Cortex of kidney (tissue), 1 donor: ENCODE measurements at places on chromosomes 16 and 17.

- DNase-seq = no peak
Observed at GRCh38 chr16:19502395-19503131, 19.3 kb downstream of the GDE1 start.

GRCh38 chr16:6068063-6068462 lies 970.5 kb upstream of the EEF2KMT start:
- no peak for DNase-seq

GRCh38 chr16:56382901-56383355 lies 42.4 kb downstream of the AMFR start:
- no peak for DNase-seq

DNA sequence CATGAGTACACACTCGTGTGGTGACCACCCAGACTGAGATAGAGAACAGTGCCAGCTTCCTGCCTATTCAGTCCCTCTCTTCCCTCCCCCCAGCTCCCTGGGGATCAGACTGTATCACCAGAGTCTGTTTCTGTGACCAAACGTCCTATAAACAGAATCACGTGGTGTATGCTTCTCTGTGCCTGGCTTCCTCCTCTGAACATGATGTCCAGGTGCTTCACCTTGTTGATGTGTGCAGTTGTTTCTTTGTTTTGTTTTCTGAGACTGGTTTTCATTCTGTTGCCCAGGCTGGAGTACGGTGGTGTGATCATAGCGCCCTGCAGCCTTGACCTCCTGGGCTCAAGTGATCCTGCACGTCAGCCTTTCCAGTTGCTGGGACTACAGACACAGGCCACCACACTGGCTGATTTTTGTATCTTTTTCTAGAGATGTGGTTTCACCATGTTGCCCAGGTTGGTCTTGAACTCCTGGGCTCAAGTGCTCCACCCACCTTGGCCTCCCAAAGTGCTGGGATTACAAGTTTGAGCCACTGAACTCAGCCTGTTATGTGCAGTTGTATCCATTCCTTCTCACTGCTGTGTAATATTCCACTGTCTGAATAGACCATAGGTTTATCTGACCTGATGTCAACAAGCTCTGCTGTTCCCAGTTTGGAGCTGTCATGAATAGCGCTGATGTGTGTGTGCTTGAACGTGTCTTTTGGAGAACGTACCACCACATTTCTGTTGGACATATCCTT lies 28.9 kb upstream of the PRM1 start:
- no peak for DNase-seq

GRCh38 chr17:68972119-68972704 lies 17.0 kb upstream of the ABCA8 start:
- no peak for DNase-seq

- no peak for DNase-seq
Observed at GRCh38 chr16:65828296-65828695, 538.2 kb upstream of the CDH5 start.

DNA sequence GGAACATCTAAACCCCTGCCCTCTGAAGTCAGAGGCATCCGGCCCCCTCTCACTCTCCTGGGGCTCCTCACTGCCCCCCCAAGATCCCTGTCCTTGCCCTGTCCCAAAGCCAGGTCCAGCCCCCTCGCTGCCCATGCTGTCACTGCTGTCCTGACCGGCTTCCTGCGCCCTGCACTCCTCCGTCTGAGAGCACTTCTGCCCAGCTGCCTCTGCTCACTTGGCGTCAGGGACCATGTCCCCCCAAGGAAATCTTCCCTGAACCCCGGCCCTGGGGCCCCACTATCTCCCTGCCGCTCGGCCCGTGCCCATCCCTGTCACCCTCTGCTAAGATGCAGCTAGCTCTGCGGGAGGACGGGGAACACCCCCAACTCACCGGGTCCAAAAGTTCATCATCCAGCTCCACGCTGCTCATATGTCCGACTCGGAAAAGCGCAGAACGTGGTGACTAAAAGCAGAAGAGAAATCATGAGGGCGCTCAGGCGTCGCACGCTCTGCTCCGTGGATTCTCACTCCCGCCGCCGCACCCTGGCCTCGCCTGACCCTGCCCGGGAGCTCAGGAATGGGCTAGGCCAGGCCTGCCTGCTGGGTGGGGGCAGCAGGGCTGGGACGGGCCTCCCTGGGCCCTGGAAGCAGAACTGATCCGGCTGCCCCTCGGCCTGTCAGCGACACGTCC lies 9.8 kb downstream of the CLCN7 start:
- DNase-seq = no peak

DNA sequence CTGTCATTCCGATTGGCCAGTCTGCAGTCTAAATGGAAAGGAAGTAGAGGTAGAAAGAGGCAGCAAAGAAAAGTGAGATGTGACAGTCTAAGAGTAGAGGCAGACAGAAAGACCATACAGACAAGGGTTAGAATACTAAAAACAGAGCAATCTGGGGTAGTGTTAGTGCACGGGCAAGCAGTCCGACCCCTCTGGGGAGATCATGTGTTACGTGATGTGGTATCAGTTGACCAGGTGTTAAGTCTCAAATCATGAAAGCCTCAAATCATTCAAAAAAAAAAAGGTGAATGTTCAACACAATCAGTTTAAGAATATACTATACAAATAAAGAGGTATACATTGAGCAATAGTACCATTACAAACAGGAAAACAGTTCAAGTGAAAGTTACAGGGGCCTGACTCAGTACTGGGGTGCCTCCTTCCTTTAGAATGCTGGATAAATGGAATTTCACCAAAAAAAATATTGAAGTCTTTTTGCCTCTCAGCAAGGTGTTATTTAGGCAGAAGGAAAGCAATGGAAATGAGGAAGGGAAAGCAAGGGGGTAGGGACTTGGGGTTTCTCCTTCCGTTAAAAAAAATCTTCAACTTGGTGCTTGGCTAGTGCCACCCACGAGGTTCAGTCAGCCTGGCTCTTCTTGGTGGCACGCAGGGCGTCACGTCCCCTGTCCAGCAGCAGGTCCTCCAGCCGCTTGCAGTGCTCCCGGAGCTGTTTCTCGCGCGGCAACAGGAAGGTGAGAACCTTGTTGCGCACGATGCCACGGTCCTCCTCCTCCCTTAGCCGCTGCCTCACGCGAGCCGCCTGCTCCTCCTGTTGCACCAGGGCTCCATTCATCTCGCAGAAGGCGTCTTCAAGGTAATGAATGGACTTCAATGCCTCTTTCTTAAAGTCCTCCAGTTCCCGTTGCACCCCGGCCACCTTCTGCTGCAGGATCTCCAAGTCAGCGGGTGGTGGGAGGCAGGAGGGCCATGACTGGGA lies 616 bp downstream of the CCDC182 start:
- DNase-seq = no peak

DNA sequence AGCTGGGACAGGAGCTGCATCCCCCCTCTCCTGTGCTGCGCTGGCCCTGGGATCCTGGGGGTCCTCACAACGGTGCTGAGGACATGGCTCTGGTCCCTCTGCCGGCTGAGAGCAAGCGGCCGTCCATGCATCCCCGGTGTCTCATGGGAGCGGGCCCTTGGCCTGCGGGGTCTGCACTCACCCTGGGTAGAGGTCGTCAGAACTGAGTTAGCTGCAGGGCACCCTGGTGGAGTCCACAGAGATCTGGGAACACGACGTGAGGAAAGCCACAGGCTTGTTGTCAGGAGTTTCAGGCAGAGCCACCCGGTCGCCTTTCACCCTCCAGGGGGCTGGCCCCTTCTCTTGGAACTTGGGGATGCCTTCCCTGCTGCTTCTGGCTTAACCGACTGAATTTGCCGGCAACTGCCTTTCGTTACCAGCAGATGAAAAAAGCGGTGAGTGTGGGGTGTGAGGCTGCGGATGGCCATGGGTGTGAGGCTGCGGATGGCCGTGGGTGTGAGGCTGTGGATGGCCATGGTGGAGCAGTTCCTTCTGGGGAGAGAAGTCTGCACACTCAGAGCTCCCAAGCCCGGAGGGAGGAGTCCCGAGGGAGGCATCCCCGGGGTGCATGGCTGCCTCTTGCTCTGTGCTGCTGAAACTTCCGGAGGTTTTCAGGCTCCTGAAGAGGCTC lies 81.7 kb downstream of the LMF1 start:
- no peak for DNase-seq

DNA sequence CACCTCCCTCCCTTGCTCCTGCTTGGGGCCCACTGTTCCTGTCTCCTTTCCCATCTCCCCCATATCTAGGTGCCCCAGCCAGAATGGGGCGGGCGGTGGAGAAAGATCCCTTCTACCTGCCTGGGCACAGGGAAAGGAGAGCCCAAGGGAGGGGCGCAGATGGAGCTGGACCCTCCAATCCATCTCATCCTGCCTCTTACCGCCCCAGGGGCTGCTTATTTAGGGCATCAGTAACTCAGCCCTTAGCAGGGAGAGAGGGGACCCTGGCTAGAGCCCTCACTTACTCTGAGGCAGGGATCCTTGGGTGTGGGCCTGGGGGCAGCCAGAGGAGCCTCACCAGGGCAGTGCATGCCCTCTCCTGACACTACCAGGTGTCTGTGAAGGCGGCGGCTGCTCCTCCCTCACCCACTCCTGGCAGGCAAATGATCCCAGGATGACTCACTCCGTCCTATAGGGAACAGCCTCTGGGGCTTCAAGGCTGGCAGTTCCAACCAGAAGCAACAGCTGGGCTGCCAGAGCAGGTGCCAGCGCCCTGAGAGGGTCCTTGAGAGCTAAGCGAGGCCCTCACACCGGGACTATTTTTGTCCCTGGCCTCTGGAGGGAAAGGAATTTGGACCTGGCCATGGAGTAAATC lies 16.3 kb upstream of the BCAR1 start:
- DNase-seq = no peak

GRCh38 chr17:3794557-3795389 lies 6.2 kb downstream of the ITGAE start:
- no peak for DNase-seq

- DNase-seq = no peak
Observed at GRCh38 chr17:5468075-5468473, 708 bp downstream of the DHX33 start.

GRCh38 chr17:42053731-42054500 lies 3.5 kb upstream of the C17orf113 start:
- no peak for DNase-seq

GRCh38 chr16:13342675-13343074 lies 441.3 kb downstream of the SHISA9 start:
- no peak for DNase-seq

- DNase-seq = no peak
Observed at GRCh38 chr16:46612121-46612520, 9.1 kb downstream of the SHCBP1 start.

DNA sequence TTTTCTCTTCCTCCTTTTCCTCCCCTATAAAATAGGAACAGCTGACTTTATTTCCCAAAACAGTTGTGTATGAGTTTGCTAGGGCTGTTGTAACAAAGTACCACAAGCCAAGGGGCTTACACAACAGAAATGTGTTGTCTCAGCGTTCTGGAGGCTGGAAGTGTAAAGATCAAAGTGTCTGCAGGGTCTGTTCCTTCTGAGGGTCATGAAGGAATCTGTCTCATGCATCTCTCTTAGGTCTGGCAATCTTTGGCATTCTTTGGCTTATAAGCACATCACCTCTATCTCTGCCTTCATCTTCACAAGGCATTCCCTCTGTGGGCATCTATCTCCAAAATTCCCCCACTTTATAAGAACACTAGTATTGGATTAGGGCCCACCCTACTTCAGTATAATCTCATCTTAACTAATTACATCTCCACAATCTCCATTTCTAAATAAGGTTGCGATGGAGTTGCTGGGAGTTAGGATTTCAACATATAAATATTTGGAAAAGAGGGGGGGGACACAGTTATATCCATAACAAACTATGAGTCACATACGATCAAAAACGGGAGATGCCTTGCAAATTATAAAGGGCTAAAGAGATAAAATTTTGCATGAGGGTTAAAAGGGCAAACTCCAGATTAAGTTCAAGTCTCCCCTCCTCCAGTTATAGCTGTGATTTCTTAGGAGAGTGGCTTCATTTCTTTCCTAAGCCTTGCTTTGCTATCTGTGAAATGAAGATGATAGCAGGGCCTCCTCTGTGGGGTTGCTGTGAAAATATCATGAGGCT lies 109.7 kb downstream of the VAT1L start:
- DNase-seq = no peak

DNA sequence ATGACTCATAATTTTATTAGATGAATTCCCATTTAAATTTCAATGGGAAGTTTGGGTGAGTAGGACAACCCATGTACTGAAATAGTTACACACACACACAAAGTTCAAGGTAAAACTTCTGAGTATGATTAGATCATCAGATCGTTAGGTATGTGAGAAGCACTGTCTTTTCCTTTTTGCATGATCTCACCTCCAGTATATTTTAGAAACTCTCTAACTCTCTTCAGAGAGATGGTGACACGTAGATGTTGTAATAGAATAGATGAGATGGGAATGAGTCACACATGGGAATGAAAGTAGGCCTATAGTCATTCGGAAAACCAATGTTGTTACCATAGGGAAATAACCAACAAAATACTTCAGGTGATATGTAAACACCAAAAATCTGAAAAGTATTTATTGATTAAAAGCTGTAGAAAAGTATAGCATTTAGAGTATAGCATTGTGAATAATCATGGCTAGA lies 22.2 kb downstream of the KRT23 start:
- no peak for DNase-seq

GRCh38 chr16:29763326-29763725 lies 14.7 kb upstream of the ZG16 start:
- DNase-seq = no peak

GRCh38 chr17:17892009-17892408 lies 55.2 kb upstream of the SREBF1 start:
- DNase-seq = no peak

DNA sequence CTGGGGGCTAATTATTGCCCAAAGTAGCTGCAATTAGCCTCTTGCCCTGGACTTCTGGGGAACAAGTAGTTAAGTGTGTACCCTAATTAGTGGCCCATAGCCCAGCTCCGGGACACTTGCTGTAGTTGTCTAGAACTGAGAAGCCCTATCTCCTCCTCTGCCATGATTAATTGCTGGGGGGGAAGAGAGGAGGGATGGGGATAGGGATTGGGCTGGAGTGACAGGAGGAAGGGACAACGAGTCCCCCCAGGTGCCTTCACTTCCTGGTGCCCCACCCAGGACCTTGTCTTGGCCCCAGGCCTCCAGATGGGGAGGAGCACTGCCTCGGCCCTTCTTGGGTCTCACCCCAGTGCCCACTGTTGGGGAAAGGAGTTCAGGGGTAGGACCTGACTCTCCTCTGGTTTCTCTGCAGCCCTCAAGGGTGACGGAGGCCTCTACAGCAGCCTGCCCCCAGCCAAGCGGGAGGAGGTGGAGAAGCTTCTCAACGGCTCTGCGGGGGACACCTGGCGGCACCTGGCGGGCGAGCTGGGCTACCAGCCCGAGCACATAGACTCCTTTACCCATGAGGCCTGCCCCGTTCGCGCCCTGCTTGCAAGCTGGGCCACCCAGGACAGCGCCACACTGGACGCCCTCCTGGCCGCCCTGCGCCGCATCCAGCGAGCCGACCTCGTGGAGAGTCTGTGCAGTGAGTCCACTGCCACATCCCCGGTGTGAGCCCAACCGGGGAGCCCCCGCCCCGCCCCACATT lies 17.4 kb downstream of the NGFR start:
- no peak for DNase-seq

GRCh38 chr17:18937981-18938691 lies 13.8 kb upstream of the SLC5A10 start:
- no peak for DNase-seq

DNA sequence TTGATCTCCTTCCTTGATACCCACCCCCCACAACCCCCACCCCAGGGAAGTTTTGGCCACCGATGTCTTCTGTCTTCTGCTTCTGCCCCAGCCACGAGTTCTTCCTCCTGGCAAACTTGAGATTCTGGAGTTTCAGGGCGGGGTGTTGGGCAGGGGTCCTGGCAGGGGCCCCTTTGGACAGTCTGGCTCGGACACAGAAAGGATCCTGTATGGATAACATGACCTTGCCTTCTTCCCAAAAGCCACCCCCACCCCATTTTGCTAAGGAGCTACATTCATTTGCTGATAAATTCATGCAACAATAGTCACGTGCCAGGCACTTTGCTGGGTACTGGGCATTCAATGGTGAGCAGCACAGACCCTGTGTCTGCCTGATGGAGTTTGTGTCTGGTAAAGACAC lies 5.9 kb upstream of the COL1A1 start:
- DNase-seq = no peak

- no peak for DNase-seq
Observed at GRCh38 chr16:47109361-47109760, 34.4 kb downstream of the NETO2 start.
